Fibroblast of skin of right quadriceps (primary cell): ENCODE measurements at places on chromosomes 3 and 15.
A peak's percentile ranks its signal among the peaks of the same experiment; 100 is the strongest.

GRCh38 chr3:127406309-127407025 lies 118.6 kb upstream of the PRR20G start:
- peak; percentile 7 for DNase-seq

DNA sequence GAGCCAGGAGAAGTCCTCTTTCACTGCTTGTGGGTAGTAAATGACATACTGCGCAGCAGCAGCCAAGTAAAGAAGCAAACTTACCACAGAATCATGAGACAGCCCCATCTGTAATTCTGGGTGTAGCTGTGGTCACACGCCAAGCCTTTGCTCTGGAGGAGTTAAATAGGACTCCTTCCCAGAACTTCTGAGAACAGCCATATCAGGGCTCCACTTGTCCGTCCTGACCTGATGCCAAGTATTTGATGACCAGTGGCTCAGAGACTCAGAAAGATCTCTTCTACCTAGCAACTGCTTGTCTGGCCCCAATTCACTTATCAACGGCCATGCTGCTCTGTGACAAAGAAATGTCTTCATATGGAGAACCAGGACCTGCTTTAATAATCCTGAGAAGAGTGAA lies 20.6 kb upstream of the GOLIM4 start:
- no peak for DNase-seq

- no peak for DNase-seq
These were observed 374.6 kb downstream of the EPHB1 start for GRCh38 chr3:135169651-135170050.

DNA sequence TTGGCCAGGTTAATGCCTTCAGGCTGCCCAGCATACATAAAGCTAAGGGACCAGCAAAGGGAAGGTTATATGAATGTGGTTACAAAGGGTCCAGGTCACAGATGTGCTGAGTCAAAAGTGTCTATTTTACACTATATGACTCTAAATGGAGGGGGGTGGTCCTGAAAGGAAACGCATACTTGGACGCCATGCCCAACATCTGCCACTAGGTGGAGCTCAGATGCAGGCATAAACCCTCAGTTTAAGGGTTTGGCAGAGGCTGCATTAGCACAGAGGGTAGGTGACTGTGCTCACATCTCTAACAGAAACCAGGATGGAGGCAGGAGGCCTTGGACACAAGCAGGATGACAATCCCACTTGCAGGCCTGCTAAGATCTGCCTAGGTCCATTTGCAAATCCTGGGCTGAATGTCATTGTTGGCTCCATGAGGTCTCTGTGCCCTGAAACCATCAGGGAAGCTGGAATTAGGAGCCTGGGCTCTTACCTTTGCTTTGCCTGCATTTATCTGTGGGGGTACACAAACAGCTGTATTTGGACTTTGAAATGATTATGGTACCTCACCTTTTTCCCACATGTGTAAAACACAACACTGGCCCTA lies 55.8 kb downstream of the ZNF621 start:
- peak; percentile 66 for DNase-seq

GRCh38 chr15:41965441-41966413 lies 6.6 kb downstream of the EHD4 start:
- DNase-seq = peak; percentile 22
